ENCODE measurements at places on chromosomes 12 and 14.

GRCh38 chr14:70181276-70181675, 7.5 kb downstream of the SLC8A3 start:
- DNase-seq, result no peak

DNA sequence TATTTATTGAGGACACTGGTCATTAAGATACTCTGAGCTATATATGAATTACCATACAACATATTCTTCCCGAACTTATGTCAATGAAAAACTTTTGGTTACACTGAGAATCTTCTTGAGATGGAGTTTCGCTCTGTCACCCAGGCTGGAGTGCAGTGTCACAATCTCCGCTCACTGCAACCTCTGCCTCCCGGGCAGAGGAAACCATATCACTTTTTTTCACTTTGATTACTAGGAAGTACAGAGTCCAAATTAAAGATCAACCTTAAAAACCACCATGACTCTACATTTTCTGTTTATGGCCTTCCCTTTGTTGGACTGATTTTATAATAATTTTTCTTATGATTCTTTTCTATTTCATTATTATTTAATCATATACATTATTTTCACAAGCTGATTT, 336.5 kb downstream of the FSCB start:
- DNase-seq, result no peak

GRCh38 chr12:130127532-130127911, 34.7 kb upstream of the FZD10 start:
- DNase-seq, result no peak

DNA sequence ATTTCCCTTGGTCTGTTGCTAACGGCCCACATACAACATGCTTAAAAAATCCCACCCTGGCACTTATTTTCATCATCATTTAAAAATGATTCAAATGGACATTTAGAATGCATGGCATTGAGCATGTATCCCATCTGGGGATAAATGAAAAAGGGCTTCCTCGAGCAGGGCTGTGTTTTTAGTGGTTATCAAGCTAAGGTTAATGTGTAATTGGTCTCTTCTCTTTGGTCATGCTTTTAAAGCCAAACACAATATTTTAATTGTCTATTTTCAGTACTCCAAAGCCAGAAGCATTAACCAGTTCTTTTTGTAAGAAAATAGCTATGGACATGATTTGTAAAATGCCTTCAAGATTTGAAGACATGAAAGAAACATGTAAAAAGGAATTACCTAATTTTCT, 1.9 kb upstream of the TRHDE start:
- no peak for DNase-seq

GRCh38 chr12:111121840-111122239, 201.5 kb upstream of the MYL2 start:
- DNase-seq, result no peak

DNA sequence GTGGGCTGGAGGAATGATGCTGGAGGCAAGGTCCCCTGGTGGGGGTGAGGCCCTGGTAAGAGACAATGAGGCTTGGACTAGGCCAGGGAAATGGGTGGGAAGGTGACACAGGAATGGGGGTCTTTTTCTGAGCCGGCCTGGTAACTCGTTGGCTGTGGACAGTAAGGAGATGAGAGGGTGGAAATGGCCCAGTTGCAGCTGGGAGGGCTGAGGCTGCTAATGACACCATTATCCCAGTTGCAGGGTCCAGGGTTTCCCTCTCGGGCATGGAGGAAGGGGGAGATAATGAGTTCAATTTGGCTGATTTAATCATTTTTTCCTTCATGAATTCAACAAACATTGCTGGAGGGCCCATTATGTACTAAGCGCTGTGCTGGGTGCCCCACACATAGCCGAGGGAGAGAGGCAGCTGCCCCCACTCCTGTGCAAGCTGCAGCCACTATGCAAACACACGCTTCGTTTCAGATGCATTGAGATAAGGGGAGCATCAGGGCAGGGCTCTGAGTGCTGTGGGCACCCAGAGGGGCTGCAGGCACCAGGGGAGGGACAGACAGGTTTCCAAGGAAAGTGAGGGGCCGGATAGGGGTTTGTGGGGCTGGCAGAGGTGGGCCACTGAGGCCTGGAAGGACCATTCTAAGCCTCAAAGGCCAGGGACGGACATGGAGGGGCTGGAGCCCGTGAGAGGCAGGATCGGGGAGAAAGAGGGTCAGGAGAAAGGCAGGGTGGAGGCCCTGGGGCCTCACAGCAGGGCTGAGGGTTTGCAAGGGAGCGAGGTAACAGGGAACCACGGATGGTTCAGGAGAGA, 43.2 kb upstream of the MEG3 start:
- DNase-seq, result peak; percentile 51

DNA sequence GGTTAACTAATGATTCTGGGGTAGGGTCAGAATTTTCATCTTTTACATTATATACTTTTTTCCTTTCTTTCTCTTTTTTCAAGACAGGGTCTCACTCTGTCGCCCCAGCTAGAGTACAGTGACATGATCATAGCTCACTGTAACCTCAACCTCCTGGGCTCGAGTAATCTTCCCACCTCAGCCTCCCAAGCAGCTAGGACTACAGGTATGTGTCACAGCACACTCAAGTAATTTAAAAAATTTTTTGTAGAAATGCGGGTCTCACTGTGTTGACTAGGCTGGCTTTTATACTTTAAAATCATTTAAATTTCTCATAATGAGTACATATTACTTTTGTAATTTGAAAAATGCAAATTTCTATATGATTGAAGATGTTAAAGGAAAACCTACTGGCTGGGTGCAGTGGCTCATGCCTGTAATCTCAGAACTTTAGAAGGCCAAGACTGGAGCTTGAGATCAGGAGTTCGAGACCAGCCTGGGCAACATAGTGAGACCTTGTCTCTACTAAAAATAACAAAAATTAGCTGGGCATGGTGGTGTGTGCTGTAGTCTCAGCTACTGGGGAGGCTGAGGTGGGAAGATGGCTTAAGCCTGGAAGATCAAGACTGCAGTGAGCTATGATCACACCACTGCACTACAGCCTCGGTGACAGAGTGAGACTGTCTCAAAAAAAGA, 25.7 kb downstream of the R3HDM2 start:
- no peak for DNase-seq

DNA sequence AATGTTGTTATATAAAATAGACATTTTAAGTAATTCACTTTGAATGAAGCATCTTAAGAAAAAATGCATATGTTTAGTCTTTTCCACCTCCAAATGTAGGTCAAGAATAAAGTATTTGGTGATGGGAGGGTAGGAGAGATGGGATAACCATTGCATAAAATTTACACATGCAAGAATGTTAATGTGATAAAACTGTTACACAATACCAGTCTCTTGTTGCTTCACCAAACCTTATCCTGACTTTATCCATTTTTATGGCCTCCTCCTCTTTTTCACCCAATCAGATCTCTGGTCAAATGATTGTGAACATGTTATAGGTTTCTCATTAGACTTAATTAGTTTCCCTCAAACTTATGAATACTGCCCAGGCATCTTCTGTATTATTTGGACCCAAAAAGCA, 994.5 kb upstream of the FLRT2 start:
- DNase-seq, result no peak

GRCh38 chr12:10453156-10453555, at the start of gene KLRC1:
Gene KLRC1 (minus strand): TSS chr12:10453377. CDS start chr12:10451156, 2,221 bp downstream.
- DNase-seq, result no peak

DNA sequence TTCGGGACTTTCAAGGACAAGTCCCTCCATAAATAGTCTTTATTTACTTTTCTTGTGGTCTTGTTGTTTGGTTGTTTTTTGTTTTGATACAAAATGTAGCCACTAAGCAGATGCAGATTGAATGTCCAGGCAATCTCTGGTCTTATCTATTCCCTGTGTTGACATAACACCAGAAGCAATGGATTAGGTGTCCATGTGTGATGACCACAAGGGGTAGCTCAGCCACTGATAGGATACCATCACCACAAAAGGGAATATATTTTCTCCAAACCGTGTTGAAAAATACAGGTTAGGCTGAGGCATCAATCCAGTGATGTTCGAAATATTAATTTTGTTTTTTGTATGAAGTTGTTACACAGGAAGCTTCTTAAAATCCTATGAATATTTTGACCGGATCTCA, 196.3 kb downstream of the EPS8 start:
- DNase-seq, result no peak

GRCh38 chr12:69423037-69423905, 46.9 kb upstream of the FRS2 start:
- no peak for DNase-seq

DNA sequence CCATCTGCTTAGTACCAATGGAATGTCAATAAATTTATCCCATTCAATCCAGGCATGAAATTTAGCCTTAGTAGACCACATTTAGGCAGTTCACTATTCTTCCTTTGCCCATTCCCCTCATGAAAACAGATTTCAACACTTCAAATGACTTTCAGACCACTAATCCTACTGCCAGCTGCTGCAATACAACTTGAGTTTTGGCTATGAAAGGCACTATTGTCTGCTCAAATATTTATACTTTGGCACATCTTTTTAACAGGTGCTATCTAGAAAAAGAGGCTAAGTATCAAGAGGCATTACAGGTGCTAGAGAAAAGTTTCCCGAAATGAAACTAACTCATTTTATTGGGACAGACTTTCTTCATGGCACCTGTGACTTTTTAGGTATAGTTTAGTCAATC, 499.8 kb downstream of the C12orf50 start:
- DNase-seq, result no peak

DNA sequence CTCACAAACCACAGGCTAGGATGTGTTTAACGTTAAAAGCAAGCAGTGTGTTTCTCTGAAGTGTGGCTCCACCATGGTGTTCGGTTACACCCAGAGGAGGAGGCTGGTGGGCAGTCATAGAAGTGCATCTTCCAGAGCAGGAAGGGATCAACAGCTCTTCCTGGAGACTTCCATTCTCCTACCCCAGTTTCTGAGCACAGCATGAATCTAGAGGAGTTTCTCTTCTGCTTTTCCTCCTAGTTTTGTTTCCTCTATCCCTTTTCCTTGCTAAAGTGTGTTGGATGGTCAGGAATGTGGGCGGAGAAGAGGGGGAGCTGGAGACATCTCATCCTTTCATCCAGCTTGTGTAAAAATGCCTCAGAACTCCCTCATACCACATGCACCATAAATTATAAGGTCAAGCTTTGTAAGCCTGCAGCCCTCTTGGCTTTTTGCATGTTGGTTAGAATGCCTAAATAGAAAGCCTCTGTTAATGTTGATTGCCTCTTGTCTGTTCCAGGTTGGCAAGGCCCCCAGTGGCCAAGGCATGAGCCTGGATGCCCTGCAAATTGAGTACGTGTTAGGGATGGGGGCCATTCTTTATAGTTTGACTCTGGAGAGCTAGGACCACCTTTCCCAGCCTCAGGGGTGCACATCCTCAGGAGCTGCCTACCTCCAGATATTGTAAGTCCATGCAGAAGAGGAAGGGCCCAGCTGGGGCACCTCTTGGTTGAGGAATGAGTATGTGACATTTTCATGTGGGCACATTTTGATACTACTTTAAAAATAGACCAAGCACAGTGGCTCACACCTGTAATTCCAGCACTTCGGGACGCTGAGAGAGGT, 4.0 kb upstream of the CKAP4 start:
- no peak for DNase-seq

- no peak for DNase-seq
Observed at GRCh38 chr12:123571343-123571813, 13.0 kb upstream of the TMED2 start.

DNA sequence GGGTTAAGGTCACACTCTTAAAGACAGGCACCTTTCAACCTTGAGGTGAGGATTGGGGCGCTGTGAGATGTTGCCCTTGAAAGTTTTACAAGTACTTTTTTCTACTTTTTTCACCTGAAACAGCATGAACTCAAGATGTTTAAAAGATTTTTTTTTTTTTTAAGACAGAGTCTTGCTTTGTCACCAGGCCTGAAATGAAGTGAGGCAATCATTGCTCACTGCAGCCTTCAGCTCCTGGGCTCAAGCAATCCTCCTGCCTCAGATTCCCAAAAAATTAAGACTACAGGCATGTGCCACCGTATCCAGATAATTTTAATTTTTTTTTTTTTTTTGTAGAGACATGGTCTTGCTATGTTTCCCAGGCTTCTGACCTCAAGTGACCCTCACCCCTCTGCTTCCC, 243.9 kb downstream of the DIO2 start:
- no peak for DNase-seq

- DNase-seq, result no peak
Observed at GRCh38 chr14:42710071-42710470, 1103.4 kb downstream of the LRFN5 start.

DNA sequence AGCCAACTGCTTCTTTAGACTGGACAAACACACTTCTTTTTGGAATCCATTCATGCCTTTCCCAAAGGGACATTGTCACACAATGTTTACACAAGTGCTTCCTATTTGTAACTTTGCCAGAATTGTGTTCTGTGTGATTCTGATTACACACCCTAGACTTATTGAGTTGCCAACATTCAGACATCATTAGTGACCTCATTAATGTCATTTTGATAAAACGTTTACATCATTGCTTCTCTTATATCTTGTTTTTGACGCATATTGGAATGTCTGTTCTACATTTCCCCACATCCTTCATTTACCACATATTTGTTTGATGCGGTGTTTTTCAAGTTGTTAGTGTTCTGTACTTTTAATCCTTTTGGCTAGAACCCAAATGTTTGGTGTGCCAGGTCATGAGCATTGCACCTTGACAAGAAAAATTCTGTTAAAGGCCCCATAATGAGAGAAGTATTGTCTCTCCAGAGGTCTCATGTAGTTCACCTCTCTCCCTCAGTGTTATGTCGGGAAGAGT, 305.5 kb downstream of the AEBP2 start:
- no peak for DNase-seq

GRCh38 chr12:7624478-7624877, 41.2 kb downstream of the APOBEC1 start:
- no peak for DNase-seq

DNA sequence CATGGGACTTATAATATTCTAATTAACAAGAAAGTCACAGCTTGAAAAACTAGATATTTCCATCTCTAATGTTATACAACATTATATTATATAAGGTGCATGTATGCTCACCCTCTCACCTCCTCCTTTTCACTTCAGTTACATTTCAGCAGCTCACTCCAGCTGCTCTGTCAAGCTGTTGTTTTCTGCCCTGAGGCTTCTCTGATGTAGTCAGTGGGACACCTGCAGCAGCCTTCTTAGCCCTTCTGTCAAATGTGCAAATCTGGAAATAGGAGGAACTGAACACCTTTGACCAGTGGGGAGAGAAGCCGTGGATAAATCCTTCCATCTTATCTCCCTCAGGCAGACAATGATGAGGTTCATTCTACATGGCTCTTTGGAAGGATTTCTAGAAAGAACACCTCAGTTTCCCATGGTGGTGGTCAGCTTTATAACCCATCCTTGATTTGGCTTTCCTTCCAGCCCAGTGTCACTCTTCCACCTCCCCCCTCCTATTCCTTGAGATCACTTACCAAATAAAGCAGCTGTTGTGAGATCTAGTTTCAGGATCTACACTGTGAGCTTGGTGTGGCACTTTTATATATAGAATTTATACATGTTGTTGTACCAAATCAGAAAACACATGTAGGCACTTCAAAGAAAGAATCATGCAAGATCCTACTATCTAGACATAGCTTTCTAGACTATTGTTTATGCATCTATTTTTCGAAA, 79.6 kb upstream of the STK38L start:
- no peak for DNase-seq

DNA sequence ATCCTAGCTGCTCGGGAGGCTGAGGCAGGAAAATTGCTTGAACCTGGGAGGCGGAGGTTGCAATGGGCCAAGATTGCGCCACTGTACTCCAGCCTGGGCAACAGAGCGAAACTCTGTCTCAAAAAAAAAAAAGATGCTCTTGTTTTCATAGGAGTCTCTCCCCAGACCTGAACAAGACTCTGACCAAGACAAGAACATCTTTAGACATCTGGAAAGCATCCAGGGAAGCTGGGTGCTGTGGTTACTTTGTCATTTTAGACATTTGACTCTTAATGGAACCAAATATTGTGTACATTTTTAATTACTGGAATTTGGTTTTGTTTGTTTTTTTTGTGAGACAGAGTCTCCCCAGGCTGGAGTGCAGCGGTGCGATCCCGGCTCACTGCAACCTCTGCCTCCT, 21.1 kb upstream of the ATF1 start:
- no peak for DNase-seq
